Stimulated activated CD4-positive, alpha-beta T cell treated with anti-CD3 and anti-CD28 coated beads, Interleukin-4, amount 100 ng/mL, for 1 hour (primary cell): ENCODE measurements at places on chromosomes 5 and 9.

DNA sequence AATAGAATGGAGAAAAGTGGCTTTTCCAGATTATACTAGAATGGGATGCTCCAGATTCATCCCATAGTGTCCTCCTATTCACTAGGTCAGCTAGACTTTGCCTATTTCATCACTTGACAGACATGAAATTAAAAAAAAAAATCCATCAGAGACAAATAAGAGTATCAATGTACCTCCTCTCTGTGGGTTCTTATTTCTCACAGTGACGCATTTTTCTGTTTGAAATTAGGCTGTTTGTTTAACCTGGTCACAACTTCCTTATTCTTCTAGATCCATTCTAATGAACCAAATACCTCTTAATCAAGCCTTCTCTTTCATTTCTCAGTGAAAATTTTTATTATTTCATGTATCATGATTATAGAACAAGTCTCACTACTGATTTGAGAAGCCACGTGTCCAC, 305.4 kb downstream of the SEMA5A start:
- no peak for DNase-seq

GRCh38 chr5:124131466-124131865, 615.0 kb downstream of the ZNF608 start:
- no peak for DNase-seq

DNA sequence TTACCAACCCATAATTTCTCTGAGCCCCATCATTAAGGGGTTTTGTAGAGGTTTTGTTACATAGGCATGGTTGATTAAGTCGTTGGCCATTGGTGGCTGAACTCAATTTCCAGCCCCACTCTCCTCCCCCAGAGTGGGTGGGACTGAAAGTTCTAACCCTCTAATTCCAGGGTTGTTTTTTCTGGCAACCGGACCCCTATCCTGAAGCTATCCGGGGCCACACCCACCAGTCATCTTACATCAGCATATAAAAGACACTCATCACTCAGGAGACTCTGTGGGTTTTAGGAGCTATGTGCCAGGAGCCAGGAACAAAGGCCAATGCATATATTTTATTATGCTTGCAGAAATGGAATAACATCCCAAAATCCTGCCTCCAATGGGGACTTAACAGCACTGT, 186.0 kb downstream of the NXNL2 start:
- no peak for DNase-seq

DNA sequence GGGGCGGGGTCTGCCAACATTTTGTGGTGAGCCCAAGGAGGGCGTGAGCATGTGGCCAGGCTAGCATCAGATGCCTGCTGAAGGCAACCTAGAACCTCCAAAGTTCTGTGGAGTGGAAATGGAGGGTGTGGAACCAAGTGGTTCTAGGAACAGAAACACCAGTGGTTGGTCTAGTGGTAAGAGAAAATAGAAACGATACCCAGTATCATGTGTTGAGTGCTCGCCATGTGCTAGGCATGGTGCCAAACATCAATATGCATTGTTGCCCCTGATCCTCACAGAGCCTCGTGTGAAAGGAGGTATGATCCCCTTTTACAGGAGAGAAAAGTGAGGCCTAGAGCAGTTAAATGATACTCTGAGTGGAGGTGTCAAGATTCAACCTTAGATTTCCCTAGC, 31.5 kb upstream of the MVB12B start:
- DNase-seq: no peak

DNA sequence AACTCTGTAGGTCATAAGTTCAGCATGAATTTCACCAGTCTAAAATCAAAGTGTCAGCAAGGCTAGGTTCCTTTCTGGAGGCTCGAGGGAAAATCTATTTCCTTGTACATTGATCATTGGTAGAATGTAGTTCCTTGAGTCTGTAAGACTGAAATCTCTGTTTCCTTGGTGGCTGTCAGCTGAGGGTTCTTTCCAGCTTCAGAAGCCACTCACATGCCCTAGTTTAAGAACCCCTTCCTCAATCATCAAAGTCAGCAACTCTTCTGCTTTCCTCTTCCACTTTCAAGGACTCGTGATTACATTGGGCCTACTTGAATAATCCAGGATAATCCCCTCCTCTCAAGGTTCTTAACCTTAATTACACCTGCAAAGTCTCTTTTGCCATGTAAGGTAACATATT, 4.9 kb upstream of the SCAMP1 start:
- no peak for DNase-seq
